ENCODE measurements at places on chromosomes 6 and 20. TPM values are rescaled to one million over a fixed set of nuclear protein-coding genes. Genes with fewer than 3 reads are reported as not detected.

The MYL9 gene
- not detected for total RNA-seq

GRCh38 chr20:56765172-56766073 is 136.3 kb downstream of the TFAP2C start:
- no peak overlapping the region for H3K4me3 ChIP-seq
- H3K27ac ChIP-seq = no peak overlapping the region
- no peaks in the 10 kb centered on the region for H3K36me3 ChIP-seq
- peaks cover 2% of the 10 kb centered on the region for H3K4me1 ChIP-seq

- H3K27me3 ChIP-seq = peaks cover 2% of the 10 kb centered on the region
- H3K36me3 ChIP-seq = no peaks in the 10 kb centered on the region
- no peak for DNase-seq
- no peak overlapping the region for H3K4me3 ChIP-seq
- H3K27ac ChIP-seq = no peak overlapping the region
- no peaks in the 10 kb centered on the region for H3K4me1 ChIP-seq
Measured at GRCh38 chr6:117919775-117920729, 13.0 kb downstream of the SLC35F1 start.

GRCh38 chr6:166556863-166557322 is 29.6 kb downstream of the RAMACL start:
- peaks cover 23% of the 10 kb centered on the region for H3K27me3 ChIP-seq
- H3K4me3 ChIP-seq = no peak overlapping the region
- no peak for DNase-seq
- no peak overlapping the region for H3K27ac ChIP-seq
- H3K4me1 ChIP-seq = peaks cover 4% of the 10 kb centered on the region
- no peaks in the 10 kb centered on the region for H3K36me3 ChIP-seq

Measured in naive thymus-derived CD8-positive, alpha-beta T cell (primary cell).